Right kidney (tissue), 9 donors: ENCODE measurements at places on chromosomes 13 and 19.
A peak's percentile ranks its signal among the peaks of the same experiment; 100 is the strongest.

DNA sequence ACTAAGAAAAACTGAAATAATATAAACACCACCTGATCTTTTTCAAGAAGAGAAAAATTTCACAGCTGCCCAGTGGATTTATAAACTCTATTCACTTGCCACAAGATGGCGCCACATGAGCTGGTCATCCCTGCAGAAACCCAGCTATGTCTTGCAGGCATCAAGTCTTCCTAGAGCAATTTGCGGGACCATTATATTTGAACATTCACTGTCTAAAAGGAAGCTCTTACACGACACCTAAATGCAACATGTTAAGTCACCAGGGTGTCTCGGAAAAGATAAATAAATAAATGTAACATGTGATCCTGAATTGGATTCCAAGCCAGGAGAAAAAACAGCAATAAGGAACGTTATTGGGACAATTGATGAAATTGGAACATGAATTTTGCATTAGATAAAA is 20.3 kb upstream of the AKT2 start:
- DNase-seq = peak; percentile 25

- no peak for DNase-seq
Observed at GRCh38 chr19:41849067-41849466, 4.2 kb downstream of the DMRTC2 start.

DNA sequence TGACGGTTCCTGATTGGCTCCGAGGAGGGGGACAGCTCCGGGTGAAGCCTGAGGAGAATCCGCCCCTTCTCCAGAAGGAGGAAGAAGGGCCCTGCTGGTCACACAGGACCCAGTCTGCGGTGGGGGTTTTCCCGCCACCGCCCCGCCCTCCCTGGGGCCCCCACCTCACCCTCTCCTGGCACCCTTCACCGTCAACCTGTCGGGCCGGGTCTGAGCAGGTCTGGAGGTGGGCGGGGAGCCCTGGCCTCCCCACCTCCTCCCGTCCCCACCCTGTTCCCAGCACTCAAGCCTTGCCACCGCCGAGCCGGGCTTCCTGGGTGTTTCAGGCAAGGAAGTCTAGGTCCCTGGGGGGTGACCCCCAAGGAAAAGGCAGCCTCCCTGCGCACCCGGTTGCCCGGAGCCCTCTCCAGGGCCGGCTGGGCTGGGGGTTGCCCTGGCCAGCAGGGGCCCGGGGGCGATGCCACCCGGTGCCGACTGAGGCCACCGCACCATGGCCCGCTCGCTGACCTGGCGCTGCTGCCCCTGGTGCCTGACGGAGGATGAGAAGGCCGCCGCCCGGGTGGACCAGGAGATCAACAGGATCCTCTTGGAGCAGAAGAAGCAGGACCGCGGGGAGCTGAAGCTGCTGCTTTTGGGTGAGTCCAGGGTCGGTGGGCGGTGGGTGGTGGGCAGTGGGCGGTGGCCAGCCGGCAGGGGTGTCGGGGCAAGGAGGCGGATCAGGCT is at the start of gene GNA15:
Gene GNA15, plus strand, starts transcription at position 73 of the 723 bp plus-strand sequence. Its CDS starts 418 bp downstream, at position 491.
- DNase-seq = no peak

GRCh38 chr19:35040826-35041547 is 534 bp upstream of the HPN start:
- DNase-seq = peak; percentile 62
